GM04504 (cell line): ENCODE measurements at places on chromosomes 13 and 19.

GRCh38 chr13:90502153-90502552 lies 845.3 kb upstream of the MIR17HG start:
- no peak for DNase-seq

GRCh38 chr13:27607125-27607524 lies 13.2 kb downstream of the LNX2 start:
- DNase-seq, result no peak

- no peak for DNase-seq
Observed at GRCh38 chr13:91357613-91358386, 10.3 kb downstream of the MIR17HG start.

DNA sequence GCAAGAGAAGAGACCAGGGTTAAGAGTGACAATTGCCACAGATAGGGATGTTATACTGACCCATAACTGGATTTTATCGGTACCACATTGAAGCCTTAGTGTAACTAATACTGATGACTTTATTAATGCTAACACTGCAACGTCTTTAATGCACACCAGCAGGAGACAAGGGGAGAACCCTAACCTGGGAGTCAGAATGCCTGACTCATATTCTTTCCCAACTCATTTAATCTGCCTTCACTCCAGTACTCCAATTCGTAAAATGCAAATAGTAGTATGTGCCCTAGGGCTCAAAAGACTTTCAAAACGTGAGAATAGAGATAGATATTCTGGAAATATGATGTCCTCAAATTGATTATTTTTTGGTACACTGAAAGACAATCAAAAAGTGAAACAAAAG lies 62.4 kb downstream of the GPC6 start:
- DNase-seq, result no peak
